Activated CD4-positive, alpha-beta T cell treated with anti-CD3 and anti-CD28 coated beads for 36 hours (primary cell): ENCODE measurements at places on chromosomes 4 and X.

GRCh38 chrX:153909024-153909979 is 4.8 kb downstream of the AVPR2 start:
- peaks cover 11% of the 10 kb centered on the region for H3K4me1 ChIP-seq
- H3K36me3 ChIP-seq, result peaks cover 5% of the 10 kb centered on the region
- H3K27me3 ChIP-seq, result no peaks in the 10 kb centered on the region
- no peak for DNase-seq
- H3K4me3 ChIP-seq, result no peak overlapping the region

- H3K27me3 ChIP-seq, result peaks cover 40% of the 10 kb centered on the region
- no peak overlapping the region for H3K27ac ChIP-seq
- DNase-seq, result no peak
- no peaks in the 10 kb centered on the region for H3K36me3 ChIP-seq
- H3K4me1 ChIP-seq, result peaks cover 6% of the 10 kb centered on the region
These were observed 222.1 kb downstream of the STIM2 start for GRCh38 chr4:27082776-27083175.

DNA sequence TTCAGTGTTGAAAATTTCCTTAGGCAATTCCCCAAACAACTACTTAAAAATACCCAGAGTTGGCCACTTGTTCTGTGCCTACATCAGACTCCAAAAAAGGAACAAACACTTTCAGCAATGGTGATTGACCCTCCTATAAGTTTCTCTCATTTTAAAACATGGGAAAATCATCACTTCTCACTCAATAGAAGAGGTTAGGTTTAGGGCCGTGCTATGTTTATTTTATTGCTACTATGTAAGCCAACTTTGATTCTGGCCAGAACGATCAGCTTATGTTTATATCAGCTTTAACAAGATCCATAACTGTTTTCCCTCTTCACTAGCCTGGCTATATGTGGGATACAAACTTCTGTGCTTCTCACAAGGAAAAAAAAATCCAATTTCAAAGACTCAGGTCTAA is 133.1 kb downstream of the MTNR1A start:
- peaks cover 4% of the 10 kb centered on the region for H3K27me3 ChIP-seq
- H3K27ac ChIP-seq, result no peak overlapping the region
- DNase-seq, result no peak
- no peaks in the 10 kb centered on the region for H3K4me1 ChIP-seq

GRCh38 chr4:99887837-99888236 is 6.4 kb downstream of the LAMTOR3 start:
- DNase-seq, result no peak
- peaks cover 24% of the 10 kb centered on the region for H3K4me1 ChIP-seq
- H3K27me3 ChIP-seq, result no peaks in the 10 kb centered on the region
- H3K4me3 ChIP-seq, result no peak overlapping the region
- peaks cover 8% of the 10 kb centered on the region for H3K36me3 ChIP-seq

GRCh38 chr4:187179086-187180058 is 455.7 kb upstream of the FAT1 start:
- H3K27ac ChIP-seq, result no peak overlapping the region
- no peaks in the 10 kb centered on the region for H3K27me3 ChIP-seq
- no peak overlapping the region for H3K4me3 ChIP-seq
- H3K36me3 ChIP-seq, result no peaks in the 10 kb centered on the region
- no peaks in the 10 kb centered on the region for H3K4me1 ChIP-seq
- DNase-seq, result no peak
